ENCODE measurements at places on chromosomes 6 and 20.

GRCh38 chr6:18511211-18511610 lies 124.1 kb downstream of the RNF144B start:
- no peak for DNase-seq

GRCh38 chr6:170030821-170031471 lies 259.9 kb downstream of the DLL1 start:
- DNase-seq: no peak

- no peak for DNase-seq
Measured at GRCh38 chr6:45577836-45578504, 200.2 kb upstream of the SUPT3H start.

- DNase-seq: no peak
Measured at GRCh38 chr6:144215402-144215931, 65.2 kb downstream of the STX11 start.

- no peak for DNase-seq
Measured at GRCh38 chr6:32149932-32150870, 1.5 kb downstream of the PRRT1 start.

DNA sequence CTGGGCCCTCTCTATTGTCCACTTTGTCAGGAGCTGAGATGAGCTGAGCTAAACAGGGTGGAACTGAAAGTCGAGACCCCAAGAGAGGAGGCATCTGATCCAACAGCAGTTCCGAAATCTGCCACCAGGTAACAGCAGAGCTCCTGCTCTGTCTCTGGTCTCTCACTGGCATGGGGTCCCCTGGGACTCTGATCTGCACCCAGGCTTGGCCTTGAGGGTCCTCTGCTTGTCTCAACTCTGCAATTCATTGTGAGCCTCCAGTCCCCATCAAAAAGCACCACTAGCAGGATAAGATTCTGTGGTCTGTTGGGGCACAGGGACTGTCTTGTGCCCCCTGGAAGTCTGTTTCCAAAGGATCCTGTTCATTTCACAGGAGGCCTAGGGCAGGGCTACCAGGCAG lies 62.5 kb upstream of the TOP1 start:
- no peak for DNase-seq

DNA sequence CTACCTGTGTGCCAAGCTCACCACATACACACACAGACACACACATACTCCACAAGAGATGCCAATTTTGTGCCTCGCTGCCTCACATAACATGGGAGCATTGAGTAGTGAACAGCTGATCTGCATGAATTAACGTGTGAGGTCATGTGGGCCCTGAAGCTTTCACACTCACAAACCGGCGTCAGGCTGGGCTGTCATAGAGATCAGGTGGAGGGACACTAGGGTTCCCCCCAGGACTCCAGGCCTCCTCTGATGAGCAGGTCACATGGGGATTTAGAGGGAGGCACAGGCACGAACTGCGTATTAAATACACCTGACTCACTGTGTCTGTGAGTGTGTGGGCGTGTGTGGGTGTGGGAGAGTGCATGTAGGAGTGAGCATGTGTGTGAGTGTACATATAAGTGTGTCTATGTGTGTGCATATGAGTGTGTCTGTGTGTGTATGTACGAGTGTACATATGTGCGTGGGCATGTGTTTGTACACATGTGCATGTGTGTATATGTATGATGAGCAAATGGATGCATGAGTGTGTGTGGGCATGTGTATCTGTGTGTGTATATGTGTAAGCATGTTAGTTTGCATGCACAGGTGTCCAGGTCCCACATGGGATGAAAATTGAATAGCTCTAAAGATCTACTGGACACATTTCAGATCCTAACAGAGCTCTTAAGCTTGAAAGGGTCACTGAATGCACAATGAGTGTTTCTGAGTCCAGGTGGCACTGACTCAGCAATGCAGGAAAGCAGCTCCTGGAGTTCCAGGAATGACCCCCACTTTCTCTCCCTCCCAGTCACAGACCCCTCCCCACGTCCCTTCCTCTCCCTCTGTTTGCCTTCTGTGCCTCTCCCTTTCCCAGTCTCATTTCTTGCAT lies 336.6 kb downstream of the PREX1 start:
- DNase-seq: no peak

Measured in cortex of kidney (tissue), 1 donor.